ENCODE measurements at places on chromosomes 6 and 20.

DNA sequence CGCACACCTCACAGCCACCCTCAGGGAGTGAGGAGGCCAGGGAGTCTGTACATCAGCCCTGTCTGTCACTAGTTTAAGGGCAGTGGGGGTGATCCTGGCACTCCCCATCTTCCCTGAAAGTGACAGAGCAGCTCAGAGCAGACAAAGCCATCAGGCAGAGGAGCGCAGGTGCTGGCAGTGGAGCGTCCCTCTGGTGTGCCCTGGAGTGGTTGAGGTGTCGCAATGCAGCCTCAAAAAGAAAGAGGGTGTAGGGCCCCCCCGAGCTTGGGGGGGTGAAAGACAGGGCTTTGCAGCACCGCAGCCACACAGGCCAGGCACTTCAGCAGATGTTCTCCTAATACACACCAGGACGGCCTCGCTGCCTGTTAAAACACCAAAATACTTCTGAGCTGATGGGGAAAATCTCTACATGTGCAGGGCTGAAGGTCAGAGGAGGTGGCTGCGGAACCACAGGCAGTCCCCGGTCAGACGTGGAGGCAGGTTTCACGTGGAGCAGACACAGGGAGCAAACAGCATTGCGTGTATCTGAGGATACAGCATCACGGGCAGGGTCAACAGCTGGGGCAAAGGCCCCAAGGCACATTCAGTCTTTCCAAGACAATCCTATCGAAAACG lies 69.5 kb downstream of the PREX1 start:
- no peak for DNase-seq

DNA sequence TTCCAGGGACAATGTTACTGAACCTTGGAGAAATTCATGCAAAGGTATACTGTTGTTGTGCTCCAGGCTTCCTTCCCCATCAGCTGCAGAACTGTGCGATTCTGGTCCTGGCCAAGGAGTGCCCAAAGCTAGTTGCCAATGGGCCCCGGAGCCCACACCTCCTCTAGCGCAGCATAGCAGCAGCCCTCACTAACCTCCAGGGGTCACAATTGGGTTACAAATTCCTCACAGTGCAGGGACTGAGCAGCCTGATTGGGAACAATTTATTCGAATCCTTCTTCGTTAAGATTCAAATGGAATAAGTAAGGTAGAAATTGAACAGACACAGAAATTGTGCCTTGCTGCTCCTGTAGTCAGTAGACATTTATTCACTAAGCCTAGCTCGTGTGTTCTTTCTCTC lies 284.9 kb downstream of the PRKN start:
- no peak for DNase-seq

DNA sequence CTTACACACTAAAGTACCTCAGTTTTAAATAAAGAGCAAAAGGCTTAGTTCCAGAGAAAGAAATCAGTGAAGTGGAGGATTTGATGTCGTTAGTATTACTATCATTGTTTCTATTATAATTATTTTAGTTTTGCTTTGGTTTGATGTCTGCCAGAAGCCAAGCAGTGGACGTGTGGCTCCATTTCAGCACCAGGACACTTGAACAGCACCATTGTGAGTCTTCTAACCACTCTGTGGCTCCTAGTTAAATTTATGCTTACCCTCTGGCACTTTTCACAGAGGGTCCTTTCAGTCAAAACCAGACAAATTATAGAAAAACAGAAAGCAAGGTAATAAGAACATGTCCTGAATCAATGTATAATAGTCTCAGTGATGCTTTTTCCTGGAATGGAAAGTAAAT lies 3.4 kb downstream of the COL9A1 start:
- DNase-seq, result no peak

- DNase-seq, result no peak
These were observed 3.8 kb upstream of the MYBL2 start for GRCh38 chr20:43662943-43663655.

DNA sequence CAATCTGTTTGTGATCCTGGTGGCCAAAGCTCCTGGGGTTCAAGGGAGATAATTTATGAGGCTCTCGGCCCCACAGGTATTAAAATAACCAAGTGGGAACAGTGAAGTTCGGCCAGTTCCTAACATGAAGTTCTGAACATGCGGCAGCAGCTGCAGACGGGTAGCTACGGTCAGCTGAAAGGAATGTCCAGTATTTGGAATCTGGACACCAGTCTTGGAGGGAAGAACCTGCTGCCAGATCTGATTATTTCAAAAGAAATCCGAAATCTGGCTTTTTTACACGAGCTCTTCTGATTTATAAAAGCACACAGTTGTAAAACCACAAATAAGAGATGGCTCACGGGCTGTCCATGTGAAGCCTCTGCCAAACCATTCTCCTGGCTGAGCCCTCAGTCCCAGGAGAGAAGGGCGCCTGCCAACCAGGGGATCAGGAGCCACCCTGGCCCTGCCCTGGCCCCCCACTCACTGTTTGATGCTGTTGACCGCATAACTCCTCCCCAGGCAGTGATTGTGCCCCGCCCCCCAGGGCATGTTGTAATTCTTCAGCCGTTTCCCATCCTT lies 28.2 kb upstream of the KCNB1 start:
- DNase-seq, result no peak
